K562 (cell line): ENCODE measurements at places on chromosomes 7 and 10. TPM values are rescaled to one million over a fixed set of nuclear protein-coding genes. Genes with fewer than 3 reads are reported as not detected.

The PIP gene
- not detected in 2 replicates for polyA plus RNA-seq

The ZNF425 gene
- 0.65 and 0.89 TPM in 2 replicates for polyA plus RNA-seq

The PON1 gene
- polyA plus RNA-seq: not detected in 2 replicates

The SH2D4B gene
- polyA plus RNA-seq: not detected in 2 replicates

The PIK3AP1 gene
- polyA plus RNA-seq: 1.2 and 1.3 TPM in 2 replicates

The HMX2 gene
- polyA plus RNA-seq: 0.05 and 0.37 TPM in 2 replicates

The VGF gene
- polyA plus RNA-seq: 1.4 and 1.7 TPM in 2 replicates

The CNNM1 gene
- polyA plus RNA-seq: not detected in 2 replicates

The LEP gene
- not detected in 2 replicates for polyA plus RNA-seq

The FKBP6 gene
- not detected in 2 replicates for polyA plus RNA-seq

The CDK1 gene
- polyA plus RNA-seq: 204 and 210 TPM in 2 replicates

The SOSTDC1 gene
- polyA plus RNA-seq: 9.8 and 10.1 TPM in 2 replicates

The C7orf33 gene
- 0.30 TPM in 1 of 2 replicates, not detected in the other for polyA plus RNA-seq

The PON3 gene
- not detected in 2 replicates for polyA plus RNA-seq

The PRSS37 gene
- polyA plus RNA-seq: not detected in 2 replicates

The PALD1 gene
- 0.13 and 0.15 TPM in 2 replicates for polyA plus RNA-seq

The CH25H gene
- polyA plus RNA-seq: not detected in 2 replicates

The IFIT1 gene
- polyA plus RNA-seq: 0.03 TPM in 1 of 2 replicates, not detected in the other

The ACADSB gene
- 5.5 and 6.0 TPM in 2 replicates for polyA plus RNA-seq

The PPP1R3C gene
- 0.07 TPM in 1 of 2 replicates, not detected in the other for polyA plus RNA-seq

The CAMK1D gene
- 0.04 and 0.23 TPM in 2 replicates for polyA plus RNA-seq

The TNS3 gene
- not detected in 2 replicates for polyA plus RNA-seq

The CADPS2 gene
- polyA plus RNA-seq: 0.03 and 0.08 TPM in 2 replicates

The CRYGN gene
- not detected in 2 replicates for polyA plus RNA-seq

The LIPK gene
- not detected in 2 replicates for polyA plus RNA-seq

The TUBB8 gene
- not detected in 2 replicates for polyA plus RNA-seq

The CYP3A4 gene
- polyA plus RNA-seq: not detected in 2 replicates

The CCDC172 gene
- polyA plus RNA-seq: not detected in 2 replicates

The SLC16A9 gene
- polyA plus RNA-seq: 1.6 and 2.1 TPM in 2 replicates

The CTAGE4 gene
- 0.07 TPM in 1 of 2 replicates, not detected in the other for polyA plus RNA-seq
